Thyroid gland (tissue), 4 donors: ENCODE measurements at places on chromosomes 11 and 22.

GRCh38 chr11:10017911-10018310 lies 276.1 kb downstream of the SBF2 start:
- H3K27ac ChIP-seq: peak overlapping the region; percentile 81
- peaks cover 35% of the 10 kb centered on the region for H3K4me1 ChIP-seq
- H3K4me3 ChIP-seq: no peak overlapping the region
- no peak for DNase-seq
- no peaks in the 10 kb centered on the region for H3K36me3 ChIP-seq

DNA sequence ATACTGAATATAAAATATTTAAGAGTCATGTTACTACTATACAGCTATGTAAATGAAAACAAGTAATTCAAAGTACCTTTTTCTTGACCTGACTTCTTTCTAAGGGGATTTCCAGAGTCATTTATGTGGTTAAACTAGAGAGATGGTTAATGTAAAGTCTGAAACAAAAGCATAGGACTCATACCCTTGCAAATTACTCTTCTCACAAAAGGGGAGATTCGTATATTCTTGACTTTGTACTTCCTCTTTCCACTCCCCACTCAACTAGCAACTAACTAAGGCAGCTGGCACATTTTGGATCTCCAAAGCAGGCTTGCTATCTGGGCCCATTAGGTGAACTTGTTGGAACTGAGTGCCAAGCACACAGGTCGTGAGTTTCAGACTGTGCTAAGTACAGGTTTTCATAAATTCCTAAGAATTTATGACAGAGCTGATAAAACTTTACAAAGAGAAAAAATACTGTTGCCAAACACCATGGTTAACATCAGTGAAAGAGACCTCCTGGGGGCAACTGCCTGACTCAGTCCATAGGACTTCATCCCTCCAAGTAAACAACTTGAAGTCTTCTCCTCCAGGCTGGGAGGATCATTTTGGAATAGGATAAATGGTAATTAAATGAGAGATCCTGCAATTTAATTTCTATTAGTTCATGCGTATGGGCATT lies 77.0 kb upstream of the DDI1 start:
- H3K36me3 ChIP-seq: no peaks in the 10 kb centered on the region
- no peak overlapping the region for H3K27ac ChIP-seq
- H3K4me1 ChIP-seq: no peaks in the 10 kb centered on the region
- no peaks in the 10 kb centered on the region for H3K27me3 ChIP-seq
- DNase-seq: no peak

- no peaks in the 10 kb centered on the region for H3K27me3 ChIP-seq
- no peak for DNase-seq
- no peaks in the 10 kb centered on the region for H3K4me1 ChIP-seq
- H3K4me3 ChIP-seq: no peak overlapping the region
Observed at GRCh38 chr22:36301851-36302250, 48.9 kb downstream of the APOL1 start.

DNA sequence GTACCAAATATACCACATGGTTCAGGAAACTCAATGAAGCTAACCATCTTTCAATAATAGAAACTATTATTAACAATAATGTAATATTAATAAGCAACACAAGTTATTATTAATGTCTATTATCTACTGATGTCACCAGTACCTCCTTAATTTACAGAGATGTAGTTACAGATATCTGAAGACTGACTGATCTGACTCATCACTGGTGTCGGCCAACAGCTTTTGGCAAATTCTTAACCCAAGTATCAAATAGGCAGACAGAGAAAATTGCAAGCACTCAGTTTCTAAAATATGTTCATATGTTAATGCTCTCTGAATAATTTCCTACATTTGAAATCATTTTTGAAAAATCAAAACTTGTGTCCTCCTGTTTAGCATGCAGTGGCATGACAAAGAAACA lies 100.4 kb upstream of the DDI1 start:
- no peaks in the 10 kb centered on the region for H3K4me1 ChIP-seq
- no peak for DNase-seq
- H3K4me3 ChIP-seq: no peak overlapping the region
- no peak overlapping the region for H3K27ac ChIP-seq
- H3K27me3 ChIP-seq: no peaks in the 10 kb centered on the region

DNA sequence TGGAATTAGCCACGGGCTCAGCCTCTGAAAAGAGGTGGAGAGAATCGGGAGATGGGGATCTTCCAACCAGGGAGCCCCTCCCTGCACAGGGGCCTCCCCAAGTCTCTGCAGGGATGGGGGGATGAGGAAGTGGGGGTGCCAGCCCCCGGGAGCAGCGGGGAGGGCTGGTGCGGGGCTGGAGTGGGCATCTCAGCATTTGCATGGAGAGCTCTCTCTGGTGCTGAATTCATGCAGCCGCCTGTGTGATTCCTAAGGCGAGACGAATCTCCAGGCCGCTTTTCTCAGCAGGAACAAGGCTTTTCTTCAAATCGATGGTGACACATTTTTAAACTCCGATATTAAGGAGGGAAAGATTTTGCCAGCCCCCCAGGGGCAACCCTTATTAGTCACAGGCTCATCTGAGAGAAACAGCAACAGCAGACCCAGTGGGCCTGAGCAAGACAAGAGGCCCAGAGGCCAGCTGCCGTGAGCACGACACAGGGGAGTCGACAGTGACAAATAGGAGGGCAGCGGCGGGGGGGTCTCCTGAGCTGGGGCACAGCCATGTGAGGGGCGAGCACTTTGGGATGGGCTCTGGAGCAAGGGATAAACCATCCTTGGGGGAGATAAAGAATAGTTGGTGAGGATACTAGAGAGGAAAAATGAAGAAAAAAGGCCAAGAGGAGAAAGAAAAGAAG lies 29.0 kb downstream of the MACROD1 start:
- H3K27ac ChIP-seq: no peak overlapping the region
- DNase-seq: no peak
- no peaks in the 10 kb centered on the region for H3K36me3 ChIP-seq
- H3K4me3 ChIP-seq: no peak overlapping the region
- H3K27me3 ChIP-seq: no peaks in the 10 kb centered on the region

- H3K4me3 ChIP-seq: no peak overlapping the region
- H3K36me3 ChIP-seq: no peaks in the 10 kb centered on the region
- peak; percentile 5 for DNase-seq
- no peaks in the 10 kb centered on the region for H3K4me1 ChIP-seq
- H3K27me3 ChIP-seq: no peaks in the 10 kb centered on the region
- no peak overlapping the region for H3K27ac ChIP-seq
Observed at GRCh38 chr11:85718991-85719807, 33.2 kb upstream of the CCDC89 start.

DNA sequence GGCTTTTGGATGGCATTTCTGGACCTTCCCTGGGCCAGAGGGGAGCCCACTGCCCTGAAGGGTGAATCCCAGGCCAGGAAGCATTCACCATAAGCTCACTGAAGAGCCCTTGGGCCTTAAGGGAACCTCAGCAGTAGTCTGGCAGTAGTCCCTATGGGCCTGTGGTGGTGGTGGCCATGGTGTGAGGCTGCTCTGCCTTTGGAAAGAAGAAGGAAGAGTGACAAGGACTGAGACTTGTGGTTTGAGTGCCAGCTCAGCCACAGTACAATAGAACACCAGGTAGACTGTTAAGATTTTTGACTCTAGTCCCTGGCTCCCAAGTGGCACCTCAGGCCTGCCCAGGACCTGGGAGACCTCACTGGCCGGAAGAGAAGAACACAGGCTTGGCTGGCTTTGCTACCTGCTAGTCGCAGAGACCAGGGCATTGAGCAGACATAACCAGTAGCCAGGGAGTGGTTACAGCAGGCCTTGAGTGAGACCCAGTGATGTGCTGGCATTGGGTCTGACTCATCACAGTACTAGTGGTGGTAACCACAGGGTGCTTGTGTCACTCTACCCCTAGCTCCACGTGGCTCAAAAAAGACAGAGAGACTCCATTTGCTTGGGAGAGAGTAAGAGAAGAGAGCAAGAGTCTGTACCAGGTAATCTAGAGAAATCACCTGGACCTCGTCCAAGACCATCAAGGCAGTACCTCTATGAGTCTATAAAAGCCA lies 259.8 kb upstream of the BLID start:
- no peaks in the 10 kb centered on the region for H3K27me3 ChIP-seq
- H3K27ac ChIP-seq: no peak overlapping the region
- H3K4me1 ChIP-seq: no peaks in the 10 kb centered on the region
- no peaks in the 10 kb centered on the region for H3K36me3 ChIP-seq
- no peak overlapping the region for H3K4me3 ChIP-seq

DNA sequence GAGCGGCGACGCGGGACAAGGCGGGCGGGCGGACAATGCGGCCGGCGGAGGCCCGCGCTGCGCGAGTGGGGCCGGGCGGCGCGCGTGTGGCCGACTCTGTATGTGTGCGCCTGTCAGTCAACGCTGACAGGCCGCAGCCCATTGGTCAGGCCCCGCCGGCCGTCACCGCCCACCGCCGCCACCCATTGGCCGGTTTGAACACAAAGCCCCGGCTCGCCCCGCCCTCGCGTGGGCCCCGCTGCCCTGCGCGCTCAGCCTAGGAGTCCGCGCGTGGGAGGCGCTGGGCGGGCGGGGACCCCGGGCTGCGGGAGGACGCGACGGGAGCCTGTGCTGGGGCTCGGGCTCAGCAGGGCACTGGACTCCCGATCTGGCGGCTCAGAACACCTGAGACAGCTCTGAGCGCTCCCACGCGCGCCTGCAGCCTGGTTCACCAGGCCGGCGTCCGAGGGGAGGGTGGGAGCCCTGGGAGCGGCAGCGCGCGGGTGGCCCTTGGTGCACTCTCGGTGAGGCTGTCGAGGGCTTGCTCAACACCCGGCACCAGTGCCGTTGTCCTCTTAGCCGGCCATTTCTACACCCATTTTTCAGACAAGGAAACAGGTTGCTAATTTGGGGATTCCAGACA lies at the start of gene SUN2:
Gene SUN2, minus strand, starts transcription at position 88 of the 622 bp plus-strand sequence. CDS start 3,370 bp downstream, outside the sequence.
- peak within 1 kb of the TSS; percentile 95 for H3K27ac ChIP-seq
- peak; percentile 95 for DNase-seq
- H3K36me3 ChIP-seq: peaks cover 10% of the 10 kb centered on the region
- peak within 1 kb of the TSS; percentile 63 for H3K4me3 ChIP-seq

- H3K36me3 ChIP-seq: no peaks in the 10 kb centered on the region
- no peaks in the 10 kb centered on the region for H3K27me3 ChIP-seq
- no peak for DNase-seq
- H3K4me3 ChIP-seq: no peak overlapping the region
- peaks cover 4% of the 10 kb centered on the region for H3K4me1 ChIP-seq
- H3K27ac ChIP-seq: no peak overlapping the region
Observed at GRCh38 chr22:27242917-27243589, 558.5 kb downstream of the MN1 start.

DNA sequence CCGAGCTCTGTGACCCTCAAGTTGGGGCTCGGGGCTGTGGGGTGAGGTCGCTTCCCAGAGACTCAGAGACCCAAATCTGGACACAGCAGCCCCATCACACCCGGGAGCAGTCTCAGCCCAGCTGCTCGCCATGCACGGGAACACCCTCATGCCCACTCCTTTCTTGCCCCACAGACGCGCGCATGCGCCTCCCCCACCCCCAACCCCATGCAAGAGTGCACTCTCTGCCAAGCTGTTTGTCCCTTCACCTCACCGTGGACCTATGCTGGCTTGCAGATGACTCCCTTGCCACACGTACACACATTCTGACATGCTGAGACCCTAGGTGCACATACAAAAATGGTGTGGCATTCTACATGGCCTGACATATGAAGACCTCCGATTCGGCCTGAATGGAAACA lies 478 bp upstream of the CD248 start:
- H3K4me1 ChIP-seq: peaks cover 32% of the 10 kb centered on the region
- H3K36me3 ChIP-seq: no peaks in the 10 kb centered on the region
- H3K27me3 ChIP-seq: peaks cover 3% of the 10 kb centered on the region
- H3K4me3 ChIP-seq: peak overlapping the region; percentile 26
- peak overlapping the region; percentile 50 for H3K27ac ChIP-seq

DNA sequence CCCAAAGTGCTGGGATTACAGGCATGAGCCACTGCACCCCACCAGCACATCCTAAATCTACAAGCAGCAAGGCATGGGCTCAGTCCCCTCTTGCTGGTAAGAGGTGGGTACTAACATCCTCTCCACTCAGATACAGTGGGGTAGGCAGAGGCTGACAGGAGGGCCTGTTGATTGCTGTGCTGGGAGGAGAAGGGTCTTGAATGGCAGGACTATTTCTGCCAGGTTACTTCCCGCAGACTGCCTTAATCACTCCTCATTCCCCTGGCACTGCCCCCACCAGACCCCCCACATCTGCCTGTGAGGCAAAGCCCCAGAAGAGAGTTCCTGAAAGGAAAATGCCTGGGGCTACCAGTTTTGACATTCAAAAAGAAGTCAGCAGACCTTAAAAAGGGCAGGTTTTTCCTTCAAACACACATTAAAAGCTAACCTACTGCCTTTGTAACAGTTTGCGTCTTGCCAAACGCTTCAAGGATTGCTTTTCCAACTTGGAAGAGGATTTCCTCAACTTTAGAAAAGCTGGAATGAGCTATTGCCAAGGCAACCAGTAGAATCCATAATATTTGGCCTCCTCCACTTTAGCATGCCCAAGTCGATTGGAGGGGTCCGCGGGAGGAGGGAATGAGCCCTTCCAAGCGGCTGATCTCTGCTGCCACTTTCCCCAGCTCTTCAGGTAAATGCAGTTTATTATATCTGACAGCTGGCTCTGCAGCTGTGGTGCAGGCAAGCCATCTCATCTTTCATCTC lies 62.0 kb downstream of the FDX1 start:
- H3K36me3 ChIP-seq: no peaks in the 10 kb centered on the region
- no peak for DNase-seq
- H3K27me3 ChIP-seq: no peaks in the 10 kb centered on the region
- no peak overlapping the region for H3K4me3 ChIP-seq

DNA sequence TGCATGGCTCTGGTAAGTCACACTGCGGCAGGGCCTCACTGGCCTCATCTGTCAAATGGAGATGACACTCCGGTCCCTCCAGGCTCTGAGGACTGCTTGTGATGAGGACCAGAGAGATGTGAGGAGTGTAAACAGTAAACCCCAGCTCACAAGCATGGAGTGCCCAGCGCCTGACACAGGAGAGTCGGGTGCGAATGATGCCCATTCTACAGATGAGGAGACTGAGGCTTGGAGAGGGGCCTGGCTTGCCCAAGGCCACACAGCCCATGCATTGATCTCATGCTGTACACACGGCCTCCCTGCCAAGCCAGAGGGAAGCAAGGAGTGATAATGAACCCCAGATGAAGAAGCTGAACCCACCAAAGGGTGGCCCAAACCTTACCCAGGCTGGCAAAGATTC lies 37.2 kb downstream of the ELFN2 start:
- H3K36me3 ChIP-seq: no peaks in the 10 kb centered on the region
- no peak overlapping the region for H3K4me3 ChIP-seq
- H3K27ac ChIP-seq: no peak overlapping the region
- H3K4me1 ChIP-seq: no peaks in the 10 kb centered on the region
- H3K27me3 ChIP-seq: no peaks in the 10 kb centered on the region

DNA sequence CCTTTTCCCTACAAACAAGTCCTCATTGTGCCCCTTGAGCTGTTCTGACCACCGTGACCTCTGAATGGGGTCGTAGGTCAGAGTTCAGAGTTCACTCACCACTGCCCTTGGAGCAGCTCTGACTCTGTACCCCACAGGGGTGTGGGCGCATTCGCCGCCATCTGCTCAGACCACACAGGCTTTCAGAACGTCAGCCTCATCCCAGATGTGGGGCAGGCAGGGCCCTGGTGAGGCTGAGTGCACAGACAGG lies 14.8 kb upstream of the MUC5B start:
- H3K4me1 ChIP-seq: no peaks in the 10 kb centered on the region
- H3K4me3 ChIP-seq: no peak overlapping the region
- H3K36me3 ChIP-seq: no peaks in the 10 kb centered on the region
